Upper lobe of right lung (tissue), 1 donor: ENCODE measurements at places on chromosomes 2 and 18. TPM values are rescaled to one million over a fixed set of nuclear protein-coding genes. Genes with fewer than 3 reads are reported as not detected.

GRCh38 chr2:214560618-214561190 is 149.8 kb downstream of the VWC2L start:
- H3K27me3 ChIP-seq = no peaks in the 10 kb centered on the region
- no peak overlapping the region for H3K4me3 ChIP-seq
- H3K4me1 ChIP-seq = no peaks in the 10 kb centered on the region
- H3K27ac ChIP-seq = no peak overlapping the region
- DNase-seq = no peak

DNA sequence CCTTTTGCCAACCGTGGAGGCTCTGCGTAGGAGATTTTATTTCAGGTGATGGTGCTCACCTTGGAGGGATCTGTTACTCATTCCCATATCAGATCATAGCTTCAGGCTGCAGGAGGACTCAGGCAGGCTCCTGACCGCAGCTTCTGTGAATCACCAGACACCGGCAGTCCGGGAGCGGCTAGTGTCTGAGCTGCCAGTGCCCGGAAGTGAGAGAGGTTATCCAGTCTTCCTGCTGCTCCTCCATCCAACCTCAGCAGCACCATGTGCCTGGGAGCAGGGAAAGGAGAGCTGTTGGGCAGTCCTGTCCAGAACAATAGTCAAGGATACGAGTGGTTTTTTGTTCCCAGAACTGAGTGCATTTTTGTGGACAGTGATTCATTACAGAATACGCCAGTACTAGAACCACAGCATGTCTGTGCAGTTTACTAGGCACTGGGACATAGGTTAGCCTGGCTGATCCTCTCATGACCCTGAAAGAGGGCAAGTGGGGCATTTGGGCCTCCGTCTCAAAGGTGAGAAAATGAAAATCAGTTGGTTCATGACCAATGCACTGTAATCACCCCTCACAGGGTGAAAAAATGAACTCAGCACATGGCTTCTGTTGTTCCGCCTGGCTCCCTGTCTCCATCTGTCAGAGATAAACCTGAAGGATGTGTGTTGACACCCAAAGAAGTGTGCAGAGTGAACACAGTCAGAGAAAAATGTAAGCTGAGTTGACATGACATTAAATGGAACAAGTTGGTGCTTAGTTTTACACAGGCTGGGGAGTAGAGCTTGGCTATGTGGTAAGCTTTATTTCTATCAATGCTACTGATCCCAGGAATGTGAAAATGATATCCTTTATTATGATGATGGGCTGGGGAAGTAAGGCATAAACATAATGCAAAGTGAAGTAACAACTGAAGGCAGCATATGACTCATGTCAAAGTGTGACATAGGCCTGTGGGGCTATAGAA is 12.2 kb downstream of the FHOD3 start:
- no peak overlapping the region for H3K27ac ChIP-seq
- no peak overlapping the region for H3K4me3 ChIP-seq
- no peaks in the 10 kb centered on the region for H3K36me3 ChIP-seq

GRCh38 chr18:22831441-22831904 is 101.7 kb upstream of the RBBP8 start:
- no peak for DNase-seq
- no peaks in the 10 kb centered on the region for H3K27me3 ChIP-seq
- no peak overlapping the region for H3K4me3 ChIP-seq

- H3K36me3 ChIP-seq = no peaks in the 10 kb centered on the region
- no peak overlapping the region for H3K27ac ChIP-seq
- H3K4me3 ChIP-seq = no peak overlapping the region
- no peak for DNase-seq
These were observed 266.8 kb downstream of the NRXN1 start for GRCh38 chr2:50765146-50765545.

- no peaks in the 10 kb centered on the region for H3K27me3 ChIP-seq
- H3K4me1 ChIP-seq = no peaks in the 10 kb centered on the region
- no peaks in the 10 kb centered on the region for H3K36me3 ChIP-seq
- H3K4me3 ChIP-seq = no peak overlapping the region
- no peak overlapping the region for H3K27ac ChIP-seq
- no peak for DNase-seq
These were observed 9.5 kb upstream of the KLHL29 start for GRCh38 chr2:23375448-23375847.

DNA sequence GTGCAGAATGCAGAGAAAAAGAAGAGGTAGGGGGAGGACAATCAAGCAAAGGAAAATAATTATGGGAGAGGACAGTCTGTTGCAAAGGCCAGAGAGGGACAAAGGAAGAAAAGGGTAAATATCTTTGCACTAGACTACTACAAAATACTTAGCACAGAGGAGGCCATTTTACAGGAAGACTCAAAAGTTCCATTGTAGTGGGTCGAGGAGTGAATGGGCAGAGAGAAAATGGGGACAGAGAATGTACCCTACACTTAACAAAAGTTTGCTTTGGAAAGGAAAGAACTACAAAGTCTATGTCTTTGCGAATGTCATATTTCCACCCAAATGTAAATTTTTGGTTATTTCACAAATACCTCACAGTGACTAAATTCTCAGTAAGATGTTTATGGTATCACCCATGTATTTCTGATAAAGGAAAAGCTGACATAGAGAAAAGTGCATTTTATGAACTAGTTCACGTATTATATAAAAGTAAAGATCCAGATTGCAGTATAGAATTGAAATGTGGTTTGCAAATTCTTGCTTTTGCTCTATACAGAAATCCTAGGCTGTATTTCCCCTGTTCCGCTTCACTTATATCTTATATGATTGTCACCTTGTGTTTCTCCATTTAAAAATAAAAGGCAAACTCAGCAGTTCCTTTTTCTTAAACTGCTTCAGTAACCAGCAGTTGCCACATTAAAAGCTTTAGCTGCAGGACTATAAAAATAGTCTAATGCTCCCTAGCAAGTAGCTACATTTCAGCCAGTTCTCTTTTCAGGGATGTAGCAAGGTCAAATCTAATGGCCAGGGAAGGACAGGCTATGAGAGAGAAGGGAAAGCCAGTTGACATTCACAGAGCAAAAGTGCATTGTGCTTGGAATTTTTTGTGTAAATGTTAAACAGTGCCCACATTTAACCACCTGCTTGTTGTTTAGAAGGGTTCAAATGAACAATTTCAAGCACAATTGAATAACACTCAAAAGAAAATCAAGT is 79.7 kb upstream of the CYTIP start:
- no peak for DNase-seq
- no peaks in the 10 kb centered on the region for H3K36me3 ChIP-seq
- H3K27ac ChIP-seq = no peak overlapping the region
- H3K4me3 ChIP-seq = no peak overlapping the region
- no peaks in the 10 kb centered on the region for H3K4me1 ChIP-seq

DNA sequence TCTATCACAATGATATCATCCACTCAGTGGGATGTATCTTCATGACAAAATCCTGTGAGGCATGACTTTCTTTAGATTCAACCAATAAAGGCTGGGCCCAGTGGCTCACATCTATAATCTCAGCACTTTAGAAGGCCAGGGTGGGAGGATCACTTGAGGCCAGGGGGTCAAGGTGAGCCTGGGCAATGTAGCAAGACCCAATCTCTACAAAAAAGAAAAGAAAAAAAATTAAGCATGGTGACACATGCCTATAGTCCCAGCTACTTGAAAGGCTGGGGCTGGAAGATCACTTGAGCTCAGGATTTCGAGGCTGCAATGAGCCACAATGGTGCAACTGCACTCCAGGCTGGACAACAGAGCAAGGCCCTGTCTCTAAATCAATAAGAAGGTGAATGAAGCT is 68.0 kb downstream of the PLB1 start:
- H3K4me3 ChIP-seq = no peak overlapping the region
- no peaks in the 10 kb centered on the region for H3K4me1 ChIP-seq
- no peak overlapping the region for H3K27ac ChIP-seq
- peak; percentile 32 for DNase-seq
- H3K27me3 ChIP-seq = no peaks in the 10 kb centered on the region

GRCh38 chr18:37640504-37640903 is 74.9 kb upstream of the CELF4 start:
- no peaks in the 10 kb centered on the region for H3K27me3 ChIP-seq
- H3K27ac ChIP-seq = no peak overlapping the region
- H3K4me3 ChIP-seq = no peak overlapping the region
- no peaks in the 10 kb centered on the region for H3K36me3 ChIP-seq
- H3K4me1 ChIP-seq = no peaks in the 10 kb centered on the region
- no peak for DNase-seq

GRCh38 chr2:48274040-48274439 is 255.9 kb upstream of the STON1 start:
- H3K4me3 ChIP-seq = no peak overlapping the region
- DNase-seq = no peak
- no peaks in the 10 kb centered on the region for H3K4me1 ChIP-seq
- no peaks in the 10 kb centered on the region for H3K27me3 ChIP-seq
- H3K36me3 ChIP-seq = no peaks in the 10 kb centered on the region

DNA sequence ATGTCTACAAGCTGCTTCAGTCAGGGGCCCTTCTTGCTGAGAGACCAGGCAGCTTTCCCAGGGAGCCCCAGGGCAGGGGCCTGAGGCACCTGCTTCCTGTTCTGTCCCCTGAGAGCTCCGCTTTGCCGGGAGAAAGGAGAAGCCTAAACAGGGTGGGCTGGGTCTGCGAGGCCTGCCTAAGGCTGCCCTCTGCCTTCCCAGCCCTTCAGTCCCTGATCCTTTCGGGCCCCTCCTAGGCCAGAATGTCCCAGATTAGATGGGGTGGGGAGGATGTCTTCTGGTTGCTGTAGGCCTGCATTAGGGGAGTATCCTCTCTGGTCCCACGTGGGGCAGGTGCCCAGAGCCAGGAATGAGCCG is 72.4 kb downstream of the TGOLN2 start:
- no peak overlapping the region for H3K27ac ChIP-seq
- DNase-seq = no peak
- no peaks in the 10 kb centered on the region for H3K27me3 ChIP-seq

- H3K36me3 ChIP-seq = peaks cover 8% of the 10 kb centered on the region
- peaks cover 11% of the 10 kb centered on the region for H3K27me3 ChIP-seq
- H3K27ac ChIP-seq = peak overlapping the region; percentile 93
- DNase-seq = no peak
- H3K4me3 ChIP-seq = peak overlapping the region; percentile 67
- H3K4me1 ChIP-seq = peaks cover 4% of the 10 kb centered on the region
These were observed 11.3 kb downstream of the MEIS1 start for GRCh38 chr2:66445925-66446871.

DNA sequence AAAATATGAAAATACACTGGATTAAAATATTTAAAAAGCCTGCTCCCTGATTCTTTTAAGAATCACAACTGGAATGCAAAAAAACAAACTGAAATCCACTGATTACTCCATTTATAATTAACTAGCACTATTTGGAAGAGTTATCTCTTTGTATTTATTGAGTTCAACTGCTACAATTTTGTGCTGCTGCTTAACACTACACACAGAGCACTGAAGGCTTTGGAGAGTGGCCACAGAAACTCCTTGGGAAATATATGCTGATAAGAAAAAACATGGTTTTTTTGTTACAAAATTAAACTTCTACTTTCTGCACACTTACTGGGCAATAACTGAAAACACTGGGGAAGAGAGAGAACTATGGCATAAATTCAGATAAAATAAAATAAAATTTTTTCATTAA is 19.8 kb upstream of the BZW1 start:
- no peak overlapping the region for H3K27ac ChIP-seq
- H3K36me3 ChIP-seq = no peaks in the 10 kb centered on the region
- no peaks in the 10 kb centered on the region for H3K27me3 ChIP-seq
- no peak overlapping the region for H3K4me3 ChIP-seq

GRCh38 chr2:197786010-197786877 is 1.1 kb upstream of the BOLL start:
- peaks cover 10% of the 10 kb centered on the region for H3K4me1 ChIP-seq
- peak overlapping the region; percentile 47 for H3K4me3 ChIP-seq
- DNase-seq = peak; percentile 76

GRCh38 chr2:61116302-61116701 is 45.7 kb upstream of the C2orf74 start:
- no peaks in the 10 kb centered on the region for H3K27me3 ChIP-seq
- no peak overlapping the region for H3K4me3 ChIP-seq
- peaks cover 12% of the 10 kb centered on the region for H3K36me3 ChIP-seq

DNA sequence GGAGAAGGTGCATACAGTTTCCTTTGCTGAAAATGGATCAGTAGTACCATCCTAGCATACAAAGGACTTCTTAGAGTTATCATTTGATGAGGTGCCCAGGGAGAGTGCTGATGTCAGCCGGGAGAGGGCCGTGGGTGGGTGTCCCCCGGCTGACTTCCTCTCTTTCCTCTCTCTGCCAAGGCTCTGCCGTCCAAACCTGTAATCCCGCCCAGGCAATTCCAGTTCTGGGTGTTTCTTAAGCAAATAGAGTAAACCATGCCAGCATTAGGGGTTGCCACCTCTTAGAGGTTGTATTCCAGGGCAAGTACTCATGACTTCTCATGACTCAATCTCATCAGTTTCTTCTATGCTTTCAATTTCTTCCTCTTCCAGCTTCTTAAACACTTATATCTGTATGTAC is 117.2 kb downstream of the GATA6 start:
- DNase-seq = peak; percentile 71
- no peaks in the 10 kb centered on the region for H3K36me3 ChIP-seq
- H3K27me3 ChIP-seq = no peaks in the 10 kb centered on the region

GRCh38 chr2:201777043-201777442 is 3.7 kb downstream of the ALS2 start:
- H3K4me1 ChIP-seq = peaks cover 8% of the 10 kb centered on the region
- no peak overlapping the region for H3K27ac ChIP-seq
- no peaks in the 10 kb centered on the region for H3K36me3 ChIP-seq
- DNase-seq = no peak

DNA sequence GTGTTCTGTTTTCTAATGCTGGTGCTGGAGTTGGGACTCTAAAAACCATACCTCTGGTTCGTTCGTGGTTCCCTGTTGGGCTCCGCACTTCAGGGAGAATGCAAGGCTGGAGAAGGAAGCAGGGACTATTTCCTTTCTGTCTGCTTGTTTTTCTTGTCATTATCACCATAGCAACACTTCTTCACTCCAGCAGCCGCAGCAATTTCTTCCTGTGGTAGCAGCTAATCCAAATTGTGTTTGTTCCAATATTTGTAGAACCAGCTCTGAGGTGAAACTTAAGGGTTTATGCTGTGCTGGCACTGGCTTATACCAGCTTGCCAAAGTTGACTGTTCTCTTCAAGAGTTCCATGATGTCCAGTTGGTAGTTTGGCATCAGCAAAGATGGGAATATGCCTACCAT is 301.4 kb upstream of the SYT4 start:
- H3K4me1 ChIP-seq = peaks cover 4% of the 10 kb centered on the region
- no peaks in the 10 kb centered on the region for H3K27me3 ChIP-seq
- no peaks in the 10 kb centered on the region for H3K36me3 ChIP-seq

DNA sequence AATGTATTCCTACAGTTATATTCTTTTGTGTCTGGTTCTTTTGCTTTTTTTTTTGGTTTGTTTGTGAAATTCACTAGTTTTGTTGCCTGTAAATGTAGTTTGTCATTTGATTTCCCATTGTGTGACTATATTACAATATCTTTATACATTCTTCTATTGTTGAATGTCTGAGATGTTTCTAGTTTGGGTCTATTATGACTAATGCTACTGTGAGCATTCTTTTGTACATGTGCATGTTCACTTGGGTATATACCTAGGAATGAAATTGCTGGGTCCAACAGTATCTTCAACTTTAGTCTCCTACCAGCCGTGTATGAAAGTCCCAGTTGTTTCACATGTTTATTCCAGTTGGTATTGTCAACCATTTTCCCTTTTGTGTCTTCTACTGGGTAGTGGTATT is 112.7 kb upstream of the RBMS1 start:
- H3K4me3 ChIP-seq = no peak overlapping the region
- H3K27me3 ChIP-seq = no peaks in the 10 kb centered on the region
- no peaks in the 10 kb centered on the region for H3K36me3 ChIP-seq
- DNase-seq = no peak

HOXD4 gene
- 0.84 TPM for total RNA-seq

IL36RN gene
- not detected for total RNA-seq

TNS1 gene
- 669 TPM for total RNA-seq

TUBA3E gene
- not detected for total RNA-seq

IL36B gene
- not detected for total RNA-seq

RAB6C gene
- not detected for total RNA-seq

EGR4 gene
- total RNA-seq = not detected

AP1S3 gene
- total RNA-seq = 16.8 TPM

KCNS3 gene
- 47.8 TPM for total RNA-seq

CENPA gene
- 0.78 TPM for total RNA-seq
